ENCODE measurements at places on chromosomes 13 and 19.

DNA sequence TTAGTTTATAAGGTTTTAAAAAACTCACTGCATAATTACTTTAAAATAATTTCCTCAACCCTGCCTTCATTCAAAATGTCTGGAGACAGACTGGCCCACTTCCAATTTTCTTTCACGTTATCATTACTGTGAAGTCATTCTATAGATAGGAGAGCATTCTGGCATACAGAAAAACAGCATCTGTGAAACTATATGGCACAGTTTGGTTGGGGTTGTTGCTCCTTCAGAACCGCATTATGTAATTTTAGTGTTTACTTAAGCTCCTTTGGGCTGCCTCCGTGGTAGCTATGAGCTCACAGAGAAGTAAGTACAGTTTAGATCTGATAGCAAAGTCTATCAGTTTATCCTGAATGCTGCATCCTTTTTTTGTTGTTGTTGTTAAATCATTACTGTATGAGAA lies 104.3 kb downstream of the KCNRG start:
- DNase-seq = no peak

GRCh38 chr19:55034751-55035150 lies 3.3 kb downstream of the GP6 start:
- no peak for DNase-seq

GRCh38 chr19:40960062-40960685 lies 30.9 kb upstream of the CYP2B6 start:
- no peak for DNase-seq

DNA sequence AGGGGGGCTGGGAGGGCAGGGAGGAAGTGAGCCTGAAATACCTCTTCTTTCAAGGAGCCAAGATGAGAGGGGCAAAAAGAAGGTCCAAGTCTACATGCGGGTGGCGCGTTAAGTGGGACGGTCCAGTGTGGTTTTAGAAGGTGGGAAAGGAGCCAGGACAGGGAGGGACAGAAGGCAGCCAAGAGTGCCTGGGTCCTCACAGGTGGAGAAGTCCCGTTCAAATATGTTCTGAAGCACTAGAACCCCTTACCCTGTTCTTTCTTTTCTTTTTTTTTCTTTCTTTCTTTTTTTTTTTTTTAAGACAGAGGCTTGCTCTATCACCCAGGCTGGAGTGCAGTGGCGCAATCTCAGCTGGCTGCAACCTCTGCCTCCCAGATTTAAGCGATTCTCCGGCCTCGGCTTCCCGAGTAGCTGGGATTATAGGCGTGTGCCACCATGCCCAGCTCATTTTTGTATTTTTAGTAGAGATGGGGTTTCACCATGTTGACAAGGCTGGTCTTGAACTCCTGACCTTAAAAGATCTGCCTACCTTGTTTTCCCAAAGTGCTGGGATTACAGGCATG lies 7.4 kb downstream of the CAMSAP3 start:
- no peak for DNase-seq

DNA sequence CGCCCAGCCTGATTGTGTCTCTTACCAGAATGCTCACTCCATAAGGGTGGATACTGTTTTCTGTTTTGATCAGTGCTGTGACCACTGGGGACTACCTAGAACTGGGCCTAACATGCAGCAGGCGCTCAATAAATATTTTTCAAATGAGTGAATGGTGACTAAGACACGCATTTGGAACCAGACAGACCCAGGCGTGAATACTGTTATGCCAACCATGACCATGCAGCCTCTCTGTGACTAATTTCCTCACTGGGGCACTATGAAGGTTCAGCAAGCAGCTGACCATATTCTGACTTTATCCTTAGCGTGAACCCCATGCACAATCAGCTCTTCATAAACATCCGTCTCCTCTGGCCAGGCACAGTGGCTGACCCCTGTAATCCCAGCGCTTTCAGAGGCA lies 13.0 kb upstream of the SPC24 start:
- no peak for DNase-seq

GRCh38 chr19:49151267-49152118 lies 3.7 kb downstream of the HRC start:
- DNase-seq = peak; percentile 88
